ENCODE measurements at places on chromosomes 2 and 18.

DNA sequence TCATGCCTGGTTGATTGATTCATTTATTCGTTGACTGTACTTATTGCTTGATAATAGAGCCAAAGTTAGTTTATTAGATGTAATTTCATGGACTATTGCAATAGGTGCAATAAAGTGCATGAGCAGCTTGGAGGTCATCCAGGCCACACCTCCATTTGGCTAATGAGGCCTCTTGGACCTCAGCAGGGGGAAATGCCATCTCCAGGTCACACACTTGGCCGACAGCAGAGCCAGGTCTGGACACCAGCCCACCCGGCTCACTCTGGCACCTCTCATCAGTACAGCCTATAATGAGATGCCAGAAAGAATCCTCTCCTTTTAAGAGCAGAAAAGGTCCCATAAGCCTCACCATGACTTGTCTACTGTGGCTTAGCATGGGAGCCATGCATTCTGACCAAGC, 71.2 kb upstream of the AFF3 start:
- no peak for DNase-seq

DNA sequence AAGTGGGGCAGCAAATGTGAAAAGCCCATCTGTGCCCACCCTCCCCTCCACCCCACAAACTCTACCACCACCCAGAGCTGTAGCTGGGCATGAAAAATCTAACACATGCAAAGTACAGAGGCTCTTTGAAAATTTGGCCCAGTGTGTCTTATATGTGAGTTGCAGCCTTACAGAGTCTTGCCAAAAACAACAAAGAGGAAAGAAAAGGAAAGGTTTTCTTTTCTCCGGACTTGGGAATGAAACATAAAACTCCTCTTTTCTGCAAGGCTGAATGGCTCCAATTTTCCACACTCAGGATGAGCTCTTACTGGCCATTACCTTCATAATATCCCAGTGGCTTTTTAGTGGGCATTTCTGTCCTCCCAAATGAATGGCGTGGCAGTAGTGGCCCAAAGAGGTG, 27.9 kb upstream of the POU3F3 start:
- no peak for DNase-seq

GRCh38 chr18:13161276-13161899, 57.2 kb upstream of the LDLRAD4 start:
- DNase-seq: no peak

DNA sequence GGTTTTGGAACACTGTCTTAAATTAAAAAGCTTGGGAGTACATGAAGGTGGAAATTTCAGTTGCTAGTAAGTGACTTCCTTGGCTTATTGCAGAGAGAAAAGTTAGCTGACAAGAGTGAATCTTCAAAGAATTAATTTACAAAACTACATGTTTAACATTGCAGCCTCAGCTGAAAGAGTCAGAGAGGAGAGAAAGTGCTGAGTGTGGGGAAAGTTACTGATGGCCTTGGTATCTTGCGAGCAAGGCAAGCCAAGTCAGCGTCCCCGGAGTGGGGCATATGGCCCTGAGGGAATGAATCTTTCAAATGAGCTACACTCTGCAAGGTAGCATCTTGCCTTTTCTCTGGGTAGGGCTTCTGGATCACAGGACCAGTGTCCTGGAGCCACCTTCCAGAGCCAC, 131.3 kb downstream of the LPIN1 start:
- DNase-seq: no peak

GRCh38 chr2:232979871-232980461, 33.1 kb downstream of the NGEF start:
- DNase-seq: no peak

GRCh38 chr2:70330476-70330875, 28.6 kb upstream of the FAM136A start:
- DNase-seq: no peak

DNA sequence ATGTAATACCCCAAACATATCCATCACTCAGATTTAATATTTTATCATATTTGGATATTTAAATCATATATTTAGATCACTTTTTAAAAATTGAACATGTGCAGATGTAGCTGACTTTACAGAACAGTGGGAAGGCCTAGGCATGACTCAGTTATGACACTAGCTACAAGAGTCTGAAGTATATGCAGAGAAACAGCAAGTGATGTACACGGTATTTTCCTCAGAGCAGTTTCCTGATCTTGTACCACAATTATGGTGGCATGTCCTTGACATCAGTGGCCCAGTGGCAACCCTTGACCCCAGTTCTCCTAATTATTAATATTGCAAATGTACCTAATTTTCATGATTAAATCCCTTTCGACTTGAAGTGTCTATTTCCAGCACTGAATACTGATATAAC, 28.2 kb downstream of the CDKL4 start:
- DNase-seq: no peak

DNA sequence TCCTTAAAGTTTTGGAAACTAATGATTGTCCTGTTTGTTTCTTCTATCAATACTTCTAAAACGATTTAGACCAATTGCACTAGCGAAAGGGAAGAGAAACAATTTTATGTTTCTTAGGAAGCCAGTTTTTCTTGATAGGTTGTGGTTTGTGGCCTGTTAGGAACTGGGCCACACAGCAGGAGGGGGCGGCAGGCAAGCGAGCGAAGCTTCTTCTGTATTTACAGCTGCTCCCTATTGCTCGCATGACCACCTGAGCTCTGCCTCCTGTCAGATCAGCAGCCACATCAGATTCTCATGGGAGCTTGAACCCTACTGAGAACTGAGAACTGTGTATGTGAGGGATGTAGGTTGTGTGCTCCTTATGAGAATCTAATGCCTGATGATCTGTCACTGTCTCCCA, 201.5 kb upstream of the PXDN start:
- DNase-seq: no peak

DNA sequence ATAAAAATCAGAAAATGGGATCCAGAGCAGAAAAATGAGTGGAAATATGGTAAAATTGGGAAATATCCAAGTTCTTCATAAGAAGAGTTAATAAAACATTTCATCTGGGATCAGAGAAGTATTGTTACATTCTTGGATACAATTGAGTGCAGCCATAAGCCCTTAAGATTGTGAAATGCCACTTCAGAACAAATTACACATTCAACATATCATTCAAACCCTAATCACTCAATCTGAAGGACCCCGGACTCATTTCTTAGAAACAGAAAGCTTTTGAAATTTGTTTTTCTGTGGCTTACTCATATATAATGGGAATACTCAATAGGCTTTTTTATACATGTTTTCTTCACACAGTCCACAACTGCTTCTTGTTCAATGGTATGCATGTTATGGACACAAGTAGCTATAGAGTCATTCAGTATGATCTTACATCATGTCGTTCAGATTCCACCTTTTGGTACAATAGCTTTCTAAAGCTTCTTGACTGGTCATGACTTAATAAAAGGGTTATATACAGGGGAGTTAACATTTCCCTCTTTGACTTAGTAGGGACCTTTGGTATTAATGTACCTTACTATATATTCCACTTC, 39.9 kb downstream of the SCN7A start:
- no peak for DNase-seq

DNA sequence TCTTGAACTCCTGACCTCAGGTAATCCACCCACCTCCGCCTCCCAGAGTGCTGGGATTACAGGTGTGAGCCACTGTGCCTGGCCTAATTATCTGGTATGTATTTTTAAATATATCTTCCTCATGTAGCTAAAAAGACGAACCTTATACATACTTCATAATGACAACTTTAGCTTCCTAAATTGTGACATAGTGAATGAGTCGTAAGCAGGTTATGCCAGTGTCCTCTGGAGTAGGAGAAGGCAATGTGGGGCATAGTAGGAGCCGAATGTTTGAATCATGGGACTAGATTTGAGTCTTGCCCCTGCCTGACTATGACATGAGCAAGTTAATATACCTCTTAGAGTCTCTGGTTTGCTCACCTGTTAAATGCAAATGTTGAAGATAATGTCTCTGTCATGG, 95.8 kb upstream of the FOSL2 start:
- DNase-seq: no peak

DNA sequence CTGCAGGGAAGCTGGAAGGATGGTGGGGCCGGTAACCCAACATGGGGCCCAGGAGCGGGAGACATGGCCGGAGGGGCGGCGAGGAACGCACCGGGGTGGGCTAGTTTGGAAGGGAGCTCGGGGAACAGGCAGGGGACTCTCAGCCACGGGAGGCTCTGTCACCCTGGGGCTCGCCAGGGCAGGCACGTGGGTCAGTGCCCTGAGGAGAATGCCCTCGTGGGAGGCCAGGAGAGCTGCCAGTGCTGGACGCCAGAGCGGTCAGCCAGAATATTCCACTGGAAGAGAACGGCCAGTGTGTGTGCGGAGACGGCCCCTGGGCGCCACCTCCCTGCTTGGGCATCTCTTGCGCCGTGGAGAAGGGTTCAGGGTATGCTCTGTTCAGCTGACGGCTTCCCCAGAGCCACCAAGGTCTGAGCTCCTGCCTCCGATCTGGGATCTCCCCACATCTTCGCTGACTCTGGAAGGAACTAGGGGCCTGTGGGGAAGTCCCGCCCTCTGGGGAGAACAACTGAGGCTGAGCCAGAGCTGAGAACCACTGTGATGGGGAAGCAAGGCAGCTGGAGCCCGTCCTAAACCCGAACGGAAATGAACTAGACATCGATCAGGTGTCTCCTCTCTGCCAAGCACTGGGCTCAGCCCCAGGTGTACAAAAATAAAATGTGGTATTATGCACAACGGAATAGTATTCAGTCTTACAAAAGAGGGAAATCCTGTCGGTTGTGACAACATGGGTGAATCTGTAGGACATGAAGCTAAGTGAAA, 49.3 kb downstream of the TNP1 start:
- DNase-seq: no peak

DNA sequence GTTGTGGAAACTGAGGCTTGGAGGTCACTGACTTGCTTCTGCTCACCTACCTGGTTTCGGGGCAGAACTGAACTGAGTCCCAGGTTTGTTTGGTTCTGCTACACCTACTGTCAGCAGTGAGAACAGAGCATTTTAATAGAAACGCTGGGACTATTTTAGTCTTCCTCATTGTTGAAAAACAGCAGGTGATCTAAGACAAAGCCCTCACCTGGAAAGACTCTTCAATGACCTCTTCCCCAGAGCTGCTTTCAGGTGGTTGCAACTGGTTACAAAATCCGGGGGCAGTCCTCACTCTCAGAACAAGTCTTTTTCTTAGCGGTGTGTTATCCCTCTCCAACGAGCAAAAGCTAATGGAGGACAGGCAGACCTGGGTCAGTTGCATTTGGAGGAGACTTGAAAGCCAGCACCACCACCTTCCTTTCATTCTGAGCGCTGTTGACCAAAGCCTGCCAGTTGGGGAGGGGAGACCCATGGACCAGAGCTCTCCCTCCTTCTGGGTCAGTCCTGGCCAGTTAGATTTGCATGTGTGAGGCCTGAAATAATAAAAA, 217.0 kb downstream of the NCK2 start:
- peak; percentile 26 for DNase-seq

- DNase-seq: peak; percentile 68
Observed at GRCh38 chr2:8378016-8378810, 303.6 kb upstream of the ID2 start.

- no peak for DNase-seq
Observed at GRCh38 chr2:11947956-11948355, 201.5 kb downstream of the LPIN1 start.

DNA sequence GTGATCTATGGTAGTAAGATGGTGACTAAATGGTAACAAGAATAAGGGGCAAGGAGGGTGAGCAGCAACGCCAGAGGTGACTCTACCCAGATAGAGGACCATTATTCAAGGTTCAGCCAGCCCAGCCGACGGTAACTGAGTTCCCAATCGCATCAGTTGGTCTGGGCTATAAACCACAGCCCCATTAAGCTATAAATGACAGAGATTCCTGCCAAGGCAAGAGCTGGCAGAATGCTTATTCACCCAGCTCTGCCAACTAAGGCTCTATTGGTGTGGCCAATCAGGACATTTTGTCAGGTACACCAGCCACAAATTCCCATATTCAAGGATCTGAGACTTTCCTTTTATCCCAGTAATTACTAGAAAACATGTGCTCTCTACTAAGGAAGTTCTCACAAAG, 3.6 kb downstream of the CHN1 start:
- DNase-seq: no peak

DNA sequence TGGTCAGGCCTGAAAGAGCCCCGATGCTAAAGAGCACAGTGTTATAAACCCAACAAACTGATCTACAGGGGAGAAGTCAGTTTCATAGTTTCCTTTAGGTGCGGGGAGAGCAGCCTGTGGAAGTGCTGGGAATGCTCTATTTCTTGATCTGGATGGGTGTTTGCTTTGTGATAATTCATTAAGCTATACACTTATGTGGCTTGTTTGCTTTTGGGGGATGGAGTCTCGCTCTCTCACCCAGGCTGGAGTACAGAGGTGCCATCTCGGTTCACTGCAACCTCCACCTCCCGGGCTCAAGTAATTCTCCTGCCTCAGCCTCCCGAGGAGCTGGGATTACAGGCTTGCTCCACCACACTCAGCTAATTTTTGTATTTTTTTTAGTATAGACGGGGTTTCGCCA, 30.1 kb upstream of the CEP68 start:
- DNase-seq: no peak

DNA sequence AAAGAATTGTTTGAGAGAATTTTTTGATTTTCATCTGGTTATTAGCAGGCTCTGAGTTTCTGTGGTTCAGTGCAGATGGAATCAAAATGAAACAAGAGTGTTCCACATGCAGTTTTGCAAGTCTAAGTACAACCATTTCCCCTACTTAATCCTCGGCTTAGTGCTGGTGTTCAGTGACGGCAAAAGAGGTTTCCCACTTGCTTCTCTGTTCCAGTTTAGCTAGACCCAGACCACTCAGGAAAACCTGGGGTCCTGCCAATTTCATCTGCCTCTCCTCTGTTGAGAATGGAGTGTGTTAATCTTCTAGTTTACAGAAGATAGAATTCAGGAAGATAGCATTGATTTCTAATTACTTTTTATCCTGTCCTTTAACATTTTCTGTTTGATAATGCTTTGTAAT, 996.2 kb upstream of the FANCL start:
- DNase-seq: no peak

DNA sequence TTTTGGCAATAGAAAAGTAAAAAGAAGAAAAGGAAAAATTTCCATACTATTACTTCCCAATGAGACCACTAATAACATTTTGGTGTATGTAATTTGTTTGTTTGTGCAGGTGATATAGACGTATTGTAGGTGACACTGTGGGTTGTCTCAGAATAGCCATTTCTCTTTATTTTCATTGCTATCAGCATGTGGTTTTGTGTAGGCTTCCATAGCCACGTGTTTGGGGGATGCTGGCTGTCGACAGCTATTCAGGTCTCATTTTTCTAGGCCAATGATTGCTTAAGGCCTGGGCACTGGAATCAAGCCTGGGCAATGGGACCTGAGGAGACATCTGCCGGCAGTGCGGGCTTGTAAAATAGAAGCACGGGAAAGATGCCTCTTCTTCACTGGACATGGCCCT, 71.0 kb upstream of the KCTD1 start:
- no peak for DNase-seq

DNA sequence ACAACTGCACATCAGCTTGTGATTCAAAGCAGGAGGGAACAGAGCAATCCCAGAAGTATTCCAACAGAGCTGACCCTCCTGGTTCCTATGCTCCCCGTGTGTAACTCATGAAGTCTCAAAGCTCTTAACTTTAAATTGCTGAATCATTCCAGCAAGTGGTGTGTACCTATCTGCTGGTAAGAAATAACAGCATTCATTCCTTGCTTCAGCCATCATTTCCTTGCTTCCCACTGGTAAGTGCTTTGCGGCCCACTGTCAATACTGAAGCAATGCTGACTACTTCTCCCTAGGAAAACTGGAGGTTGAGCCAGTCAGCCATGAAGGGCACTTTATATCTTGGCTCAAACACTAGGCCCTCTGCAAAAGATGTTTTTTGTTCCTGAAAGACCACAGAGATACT, 222.4 kb downstream of the EXOC6B start:
- no peak for DNase-seq

GRCh38 chr18:39840856-39841481, 2114.1 kb upstream of the PIK3C3 start:
- DNase-seq: no peak

All from NCI-H187 (cell line).